ENCODE measurements at places on chromosomes 1 and 21.

- no peak for DNase-seq
Measured at GRCh38 chr1:175127565-175127964, 59.9 kb downstream of the TNN start.

GRCh38 chr1:11893907-11894251, 32.3 kb downstream of the KIAA2013 start:
- peak; percentile 49 for DNase-seq

GRCh38 chr1:25628741-25629421, 12.3 kb downstream of the MAN1C1 start:
- no peak for DNase-seq

DNA sequence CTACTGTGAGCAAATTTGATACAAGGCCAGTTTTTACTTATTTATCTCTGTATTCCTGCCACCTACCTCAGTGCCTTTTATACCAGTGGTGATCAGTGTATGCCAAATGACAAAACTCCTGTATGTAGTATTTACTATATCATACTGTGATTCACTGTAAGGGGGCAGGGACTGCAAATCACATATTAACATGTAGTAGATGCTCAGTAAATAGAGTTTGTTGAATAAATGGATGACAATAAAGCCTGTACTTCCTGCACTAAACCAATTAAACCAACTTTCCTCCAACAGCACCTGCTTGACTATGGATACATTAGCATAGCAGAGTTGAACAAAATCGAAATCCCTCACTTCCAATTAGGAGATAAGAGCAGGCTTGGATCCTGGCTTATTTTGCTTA, 73.3 kb upstream of the C1orf87 start:
- no peak for DNase-seq

- DNase-seq, result no peak
Measured at GRCh38 chr1:245356891-245357585, 202.3 kb downstream of the KIF26B start.

DNA sequence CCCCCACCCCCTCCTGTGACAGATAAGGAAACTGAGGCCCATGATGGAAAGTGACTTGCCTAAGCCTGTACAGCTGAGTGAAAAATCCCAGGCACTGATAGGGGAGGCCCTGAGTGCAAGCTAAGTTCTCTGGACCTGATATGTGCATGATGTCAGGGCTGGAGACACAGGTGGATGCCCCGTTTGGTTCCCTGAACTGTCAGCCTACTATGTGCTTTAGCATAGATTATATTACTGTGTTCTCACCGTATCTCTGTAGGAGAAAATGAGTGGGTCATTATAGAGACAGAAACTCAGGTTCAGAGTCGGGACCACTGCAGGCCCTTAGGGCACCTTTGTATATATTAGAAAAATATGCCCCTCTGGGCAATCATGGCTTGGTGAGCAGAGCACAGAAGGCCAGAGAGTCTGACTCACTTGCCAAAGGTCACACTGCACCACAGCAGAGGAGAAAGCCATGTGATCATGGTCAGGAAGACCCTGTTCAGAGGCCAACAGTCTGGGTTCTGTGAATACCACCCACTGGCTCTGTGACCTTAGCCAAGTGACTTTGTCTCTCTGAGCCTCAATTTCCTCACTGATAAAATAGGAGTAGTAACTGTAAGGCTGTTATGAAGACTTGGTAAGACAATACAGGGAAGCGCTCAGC, 145.8 kb upstream of the WNT4 start:
- DNase-seq, result no peak

Measured in stimulated activated CD4-positive, alpha-beta T cell treated with anti-CD3 and anti-CD28 coated beads, Interleukin-12 subunit alpha, Interleukin-12 subunit beta, amount 100 ng/mL, for 24 hours (primary cell).